Activated T-cell treated with anti-CD3 and anti-CD28 coated beads, Interleukin-2, amount 50 U/mL, for 24 hours (primary cell): ENCODE measurements at places on chromosomes 1 and 21.

- DNase-seq, result no peak
These were observed 595 bp downstream of the GLUL start for GRCh38 chr1:182391028-182391361.

- no peak for DNase-seq
These were observed 11.8 kb downstream of the SLC6A9 start for GRCh38 chr1:44019466-44019948.

DNA sequence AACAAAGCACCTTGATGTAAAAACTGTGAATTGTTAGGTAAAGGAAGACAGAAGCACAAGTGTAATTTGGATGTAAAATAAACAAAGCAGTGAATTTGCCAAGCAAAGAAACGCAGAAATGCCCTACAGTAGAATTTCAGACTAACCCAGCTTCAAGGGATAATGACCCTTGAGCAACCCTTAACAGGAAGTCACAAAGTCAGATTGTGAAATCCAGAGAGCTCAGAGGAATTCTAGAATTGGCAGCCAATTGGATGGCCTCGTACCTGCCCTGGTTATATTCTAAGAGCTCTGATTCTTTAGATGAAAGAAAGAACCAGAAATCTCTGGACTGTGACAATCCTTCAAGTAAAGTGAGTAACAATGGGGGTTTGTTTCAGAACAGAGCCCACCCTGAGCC lies 152.7 kb upstream of the CHRM3 start:
- no peak for DNase-seq

DNA sequence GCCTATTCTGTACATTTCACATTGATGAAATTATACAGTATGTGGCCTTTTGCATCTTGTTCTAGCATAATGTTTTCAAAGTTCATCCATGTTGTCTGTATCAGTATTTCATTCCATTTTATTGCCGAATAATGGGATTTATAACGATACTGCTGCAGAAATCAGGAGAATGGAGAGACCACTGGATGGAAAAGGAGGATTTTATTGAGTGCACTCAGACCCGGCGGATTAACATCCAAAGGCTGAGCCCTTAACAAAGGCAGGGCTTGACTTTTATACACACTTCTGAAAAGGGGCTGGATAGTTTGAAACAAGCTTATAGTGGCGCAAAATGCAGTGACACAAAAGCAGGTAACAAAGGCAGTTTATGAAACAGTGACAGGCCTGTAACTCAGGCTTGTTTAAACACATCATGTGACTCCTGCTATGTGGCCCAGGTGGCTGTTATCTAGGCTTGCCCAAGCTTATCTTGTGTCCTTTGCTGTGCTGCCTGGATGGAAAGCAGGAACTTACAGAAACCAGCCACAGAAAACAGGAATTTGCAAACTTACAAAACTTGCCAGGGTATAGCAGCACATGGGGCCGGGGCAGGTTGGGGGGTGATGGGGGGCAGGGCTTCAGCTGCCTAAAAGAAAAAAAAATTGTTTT lies 32.8 kb upstream of the KCNJ15 start:
- no peak for DNase-seq

DNA sequence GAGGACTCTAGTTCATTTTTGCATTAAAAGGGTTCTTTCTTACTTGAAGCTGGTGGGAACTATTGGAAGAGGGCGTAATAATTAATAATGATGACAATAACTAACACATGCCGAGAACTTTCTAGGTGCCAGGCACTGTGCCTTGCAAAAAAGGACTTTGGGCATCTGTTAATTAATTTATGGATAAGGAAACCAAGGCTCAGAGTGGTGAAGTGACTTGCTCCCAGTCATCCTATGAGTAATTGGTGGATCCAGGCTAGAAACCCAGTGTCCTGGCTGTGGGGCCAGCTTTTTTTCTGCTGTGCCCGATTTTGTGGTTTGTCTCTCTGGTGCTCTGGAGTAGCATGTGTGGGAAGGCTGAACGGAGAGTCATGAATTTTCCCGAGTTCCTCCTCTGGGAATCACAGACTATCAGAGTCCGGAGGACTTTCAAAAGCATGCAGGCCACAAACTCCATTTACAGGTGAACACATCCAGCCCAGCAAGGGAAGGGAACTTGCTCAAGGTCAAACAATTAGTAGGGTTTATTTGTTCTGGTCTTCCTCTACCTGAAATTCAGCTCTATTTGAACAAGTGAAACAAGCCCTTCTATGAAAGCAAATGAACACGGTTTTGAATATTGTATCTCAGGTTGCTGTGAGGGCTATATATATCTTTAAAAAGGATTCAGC lies 23.4 kb downstream of the ROR1 start:
- no peak for DNase-seq

DNA sequence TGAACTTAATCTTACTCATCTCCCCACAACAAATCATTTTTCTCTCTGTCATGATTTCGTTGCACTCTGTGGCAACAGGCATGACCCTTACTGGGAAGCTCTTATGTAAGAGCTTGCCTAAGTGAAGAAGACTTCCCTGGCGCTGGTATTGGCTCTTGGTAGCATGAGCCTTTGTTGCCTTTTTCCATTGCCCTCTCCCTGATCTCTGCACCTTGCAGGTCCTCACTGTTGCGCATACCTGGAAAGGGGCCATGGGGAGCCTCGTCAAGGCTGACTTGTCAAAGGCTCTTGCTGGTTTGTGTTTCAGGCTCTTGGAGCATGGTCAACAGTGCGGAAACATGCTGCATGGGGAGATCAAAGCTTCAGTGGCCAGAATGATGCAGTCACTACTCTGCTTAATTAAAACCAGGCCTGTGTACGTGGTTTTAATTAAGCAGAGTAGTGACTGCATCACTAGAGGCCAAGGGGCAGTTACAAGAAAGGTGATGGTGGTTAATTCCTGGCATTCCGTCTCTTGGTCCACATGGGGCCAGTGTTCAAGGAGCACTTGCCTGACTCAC lies 141.3 kb downstream of the SPATA46 start:
- DNase-seq, result no peak

- no peak for DNase-seq
These were observed 18.8 kb upstream of the SCCPDH start for GRCh38 chr1:246705368-246705767.

DNA sequence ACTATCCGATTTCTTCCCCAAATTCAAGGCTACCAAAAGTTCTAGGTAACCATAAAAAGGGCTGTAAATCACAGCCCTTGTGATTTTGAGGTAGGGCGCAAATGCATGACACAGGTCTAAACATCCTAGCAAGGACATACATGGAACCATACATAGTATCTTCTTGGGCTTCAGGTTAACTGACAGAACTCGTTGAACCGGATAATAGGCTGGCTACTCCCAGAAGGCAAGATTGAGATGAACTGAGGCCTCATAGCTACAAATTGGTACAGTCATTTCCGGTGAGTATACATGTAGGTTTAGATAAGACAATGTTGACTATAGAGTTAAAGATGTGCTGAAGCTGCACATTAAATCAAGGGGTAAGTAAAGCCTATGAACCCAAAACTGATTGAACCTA lies 27.3 kb upstream of the TP53BP2 start:
- no peak for DNase-seq

- DNase-seq, result no peak
These were observed 483.0 kb downstream of the NCAM2 start for GRCh38 chr21:21481239-21481638.

- peak; percentile 3 for DNase-seq
These were observed 51.2 kb upstream of the LRP8 start for GRCh38 chr1:53378932-53379661.

DNA sequence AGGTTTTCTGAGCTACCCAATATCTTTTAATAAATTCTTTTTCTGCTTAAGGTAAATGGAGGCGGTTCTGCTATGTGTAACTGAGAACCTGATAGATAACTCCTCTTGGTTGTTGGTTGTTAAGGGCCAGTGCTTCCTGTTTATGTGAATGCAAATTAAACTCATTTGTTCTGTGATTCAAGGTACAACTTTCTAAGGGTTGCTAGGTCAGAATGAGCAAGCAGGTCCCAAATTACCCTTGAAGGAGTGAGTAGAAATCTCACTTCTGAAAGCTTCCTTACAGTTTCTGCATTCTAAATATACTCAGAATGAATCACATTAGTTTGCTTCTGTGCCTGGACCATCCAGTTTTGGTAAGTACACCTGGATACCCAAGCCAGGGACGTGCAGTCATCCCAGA lies 15.5 kb upstream of the FAM78B start:
- no peak for DNase-seq

GRCh38 chr21:43767984-43768867 lies 7.9 kb downstream of the CSTB start:
- no peak for DNase-seq

DNA sequence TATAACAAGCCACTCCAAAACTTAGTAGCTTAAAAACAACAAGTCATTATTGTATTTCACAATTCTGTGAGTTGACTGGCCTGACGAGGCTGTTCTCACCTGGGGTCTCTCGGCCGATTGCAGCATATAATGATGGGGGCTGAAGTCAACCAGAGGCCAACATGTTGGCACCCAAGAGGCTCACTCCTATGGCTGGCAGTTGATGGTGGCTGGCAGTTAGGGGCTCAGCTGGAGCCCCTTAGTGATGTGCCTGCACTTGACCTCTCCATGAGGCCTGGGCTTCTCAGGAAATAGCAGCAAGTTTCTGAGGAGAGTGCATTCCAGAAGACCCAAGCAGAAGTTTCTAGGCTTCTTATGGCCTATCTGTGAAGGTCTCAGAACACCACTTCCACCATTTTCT lies 459.4 kb downstream of the NPHP4 start:
- no peak for DNase-seq

DNA sequence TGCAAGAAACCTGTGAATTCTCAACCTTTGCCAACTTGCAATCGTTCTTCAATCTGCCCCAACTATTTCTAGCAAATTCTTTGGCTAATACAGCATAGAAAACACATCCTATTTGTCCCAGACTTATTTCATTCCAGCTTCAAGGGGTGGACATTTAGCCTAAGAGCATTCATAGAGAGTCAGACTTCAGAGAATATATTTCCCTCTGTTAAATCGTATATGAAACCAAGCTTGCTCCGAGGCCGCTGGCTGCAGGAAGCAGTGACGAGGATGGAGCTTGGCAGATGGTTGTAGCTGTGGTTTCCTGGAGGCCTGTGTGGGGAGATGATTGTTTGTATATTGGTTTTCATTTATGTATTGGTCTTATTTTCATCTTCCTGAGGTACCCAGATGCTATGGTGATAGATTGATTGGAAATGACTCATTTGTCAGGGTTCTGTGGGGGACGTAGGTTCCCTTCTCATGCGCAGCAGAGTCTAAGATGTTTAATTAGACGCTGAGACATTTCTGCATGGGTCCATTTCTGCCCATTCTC lies 26.1 kb downstream of the MAN1C1 start:
- DNase-seq, result peak; percentile 55

DNA sequence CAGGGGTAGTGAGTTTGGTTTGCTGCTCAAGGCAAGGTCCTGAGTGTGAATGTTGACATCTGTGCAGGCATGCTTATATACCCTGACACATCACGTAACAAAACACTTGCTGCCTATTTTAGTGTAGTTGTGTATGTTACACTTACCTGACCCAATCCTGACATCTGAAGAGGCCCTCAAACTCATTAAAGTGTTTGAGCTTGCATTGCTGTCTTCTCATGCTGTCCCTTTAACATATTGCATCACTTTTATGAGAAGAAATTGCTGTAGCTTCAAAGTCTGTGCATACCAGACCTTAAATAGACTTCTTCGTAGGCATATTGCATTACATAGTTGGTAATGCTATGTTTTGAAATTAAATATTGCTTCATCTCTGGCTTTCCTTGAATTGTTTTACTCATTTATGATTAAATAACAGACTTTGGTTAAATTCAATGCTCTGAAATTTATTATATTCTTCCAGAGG lies at the start of gene KRTAP19-3:
TSS of gene KRTAP19-3 (minus strand) at position 51 of the 466 bp plus-strand sequence. CDS start 56 bp downstream, outside the sequence.
- no peak for DNase-seq

DNA sequence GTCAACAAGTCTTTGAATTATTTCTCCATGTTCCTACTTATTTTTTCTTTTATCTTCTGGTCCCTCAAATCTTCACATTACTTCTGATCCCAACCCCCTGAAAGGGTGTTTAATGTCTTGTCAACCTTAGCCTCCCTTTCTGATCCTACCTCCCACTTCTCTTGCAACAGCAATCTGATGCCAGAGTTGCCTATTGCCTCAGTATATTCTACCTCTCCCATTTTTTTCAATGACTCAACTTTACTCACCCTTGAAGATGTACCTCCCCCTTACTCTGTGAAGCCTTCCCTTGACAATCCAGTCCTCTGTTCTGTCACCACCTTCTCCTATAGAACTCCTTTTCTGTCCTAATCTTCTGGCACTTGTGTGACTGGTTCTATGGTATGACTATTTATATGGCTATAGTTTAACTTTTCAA lies 99.5 kb upstream of the CD55 start:
- no peak for DNase-seq

- no peak for DNase-seq
These were observed 14.0 kb downstream of the PPIE start for GRCh38 chr1:39752703-39753102.

DNA sequence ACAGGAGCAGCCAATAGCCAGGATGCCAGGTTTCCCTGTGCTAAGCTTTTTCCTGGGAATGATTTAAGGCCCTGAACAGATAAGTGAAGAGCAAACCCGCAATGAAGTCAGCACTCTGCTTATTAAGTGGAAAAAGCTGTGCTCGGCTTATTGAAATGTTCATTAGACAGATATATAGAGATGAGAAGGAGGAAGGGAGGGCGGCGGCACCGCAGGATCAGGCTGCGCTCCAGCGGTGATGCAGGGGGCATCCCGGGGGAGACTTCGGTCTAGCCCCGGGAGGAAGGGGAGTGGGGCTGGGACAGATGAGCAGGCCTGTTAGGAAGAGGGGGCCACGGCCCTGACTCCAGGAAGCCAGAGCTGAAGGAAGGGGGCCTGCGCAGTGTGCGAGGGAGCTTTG lies 115.0 kb downstream of the TMEM53 start:
- no peak for DNase-seq

DNA sequence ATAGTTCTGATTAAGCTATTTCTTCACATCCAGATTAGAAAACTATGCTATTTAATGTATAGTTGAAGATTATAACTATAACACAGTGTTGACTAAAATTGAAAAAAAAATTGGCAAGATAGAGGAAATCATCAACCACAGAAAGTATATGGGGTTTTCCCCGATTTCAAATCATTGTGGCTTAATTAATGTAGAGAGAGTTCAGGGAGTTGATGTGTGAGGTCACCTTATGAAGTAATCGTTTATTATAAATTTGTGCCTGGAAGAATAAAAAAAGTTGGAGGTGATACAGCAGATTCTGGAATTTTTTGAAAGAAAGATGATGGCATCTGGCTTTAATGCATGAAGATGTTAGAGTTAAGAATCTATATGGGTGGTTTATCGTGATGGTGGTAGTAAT lies 84.3 kb downstream of the PTGS2 start:
- no peak for DNase-seq

GRCh38 chr1:11784993-11785769 lies 20.6 kb downstream of the MTHFR start:
- DNase-seq, result peak; percentile 68

- no peak for DNase-seq
These were observed 42.5 kb downstream of the NEK2 start for GRCh38 chr1:211632808-211633523.
